CD4-positive, alpha-beta T cell (primary cell): ENCODE measurements at places on chromosomes 12 and 14. TPM values are rescaled to one million over a fixed set of nuclear protein-coding genes. Genes with fewer than 3 reads are reported as not detected.

GRCh38 chr14:68181519-68182326 is 362.1 kb downstream of the RAD51B start:
- H3K4me1 ChIP-seq: no peaks in the 10 kb centered on the region
- H3K36me3 ChIP-seq: no peaks in the 10 kb centered on the region
- no peak overlapping the region for H3K27ac ChIP-seq
- H3K4me3 ChIP-seq: no peak overlapping the region
- no peaks in the 10 kb centered on the region for H3K27me3 ChIP-seq

Gene NYNRIN
- 0.25 TPM for total RNA-seq

DNA sequence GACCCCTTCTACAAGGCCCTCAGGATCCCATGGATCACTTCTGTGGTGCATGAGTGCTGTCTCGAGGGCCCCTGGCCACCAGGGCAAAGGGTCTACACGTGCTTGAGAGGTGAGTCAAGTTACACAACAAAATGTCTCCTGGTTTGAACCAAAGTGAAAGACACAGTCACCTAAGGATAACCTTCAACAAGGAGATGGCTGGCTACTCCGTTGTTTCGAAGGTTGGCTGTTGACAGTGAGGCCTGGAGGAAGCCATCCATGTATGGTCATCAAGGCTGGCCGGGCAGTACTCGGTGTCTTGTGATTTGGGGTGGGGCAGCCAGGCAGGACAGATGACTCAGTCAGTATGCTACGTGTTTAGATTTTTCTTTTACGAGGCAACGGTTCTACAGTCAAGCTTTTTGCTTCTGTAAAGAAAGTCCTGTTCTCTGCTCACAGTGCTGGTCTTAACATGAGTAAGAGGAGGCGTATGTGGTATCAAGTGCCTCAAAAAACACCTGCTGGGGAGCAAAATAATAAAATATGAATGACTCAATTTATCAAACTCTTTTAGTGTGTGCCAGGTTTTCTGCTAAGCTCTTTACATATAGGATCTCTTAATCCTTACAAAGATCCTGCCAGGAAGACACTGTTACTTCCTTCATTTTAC is 18.0 kb upstream of the NT5DC3 start:
- no peaks in the 10 kb centered on the region for H3K27me3 ChIP-seq
- H3K4me3 ChIP-seq: no peak overlapping the region
- no peak for DNase-seq
- H3K27ac ChIP-seq: no peak overlapping the region
- H3K4me1 ChIP-seq: no peaks in the 10 kb centered on the region

Gene ANAPC7
- 18.2 TPM for total RNA-seq

Gene SFSWAP
- 88.7 TPM for total RNA-seq

DNA sequence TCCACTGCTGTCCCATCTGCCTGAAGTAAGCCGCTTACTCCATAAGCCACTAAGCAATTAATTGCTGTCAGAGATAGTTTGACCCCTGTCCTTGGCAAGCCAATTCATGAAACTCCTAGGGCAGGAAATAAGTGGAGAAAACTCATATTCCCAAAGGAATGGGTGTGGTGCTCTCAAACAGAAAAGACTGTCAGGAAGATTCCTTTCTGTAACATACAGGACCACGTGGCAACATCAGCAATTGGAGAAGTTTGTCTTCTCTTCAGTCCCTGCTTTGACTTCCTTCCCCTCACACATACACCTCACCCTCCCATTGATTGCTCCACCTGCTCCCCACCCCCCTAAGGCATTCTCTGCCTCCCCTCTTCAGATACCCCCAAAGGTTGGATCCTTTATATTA is 36.2 kb upstream of the MDM1 start:
- H3K27me3 ChIP-seq: no peaks in the 10 kb centered on the region
- DNase-seq: no peak
- no peak overlapping the region for H3K4me3 ChIP-seq
- no peak overlapping the region for H3K27ac ChIP-seq
- H3K4me1 ChIP-seq: peaks cover 59% of the 10 kb centered on the region
- no peaks in the 10 kb centered on the region for H3K36me3 ChIP-seq

DNA sequence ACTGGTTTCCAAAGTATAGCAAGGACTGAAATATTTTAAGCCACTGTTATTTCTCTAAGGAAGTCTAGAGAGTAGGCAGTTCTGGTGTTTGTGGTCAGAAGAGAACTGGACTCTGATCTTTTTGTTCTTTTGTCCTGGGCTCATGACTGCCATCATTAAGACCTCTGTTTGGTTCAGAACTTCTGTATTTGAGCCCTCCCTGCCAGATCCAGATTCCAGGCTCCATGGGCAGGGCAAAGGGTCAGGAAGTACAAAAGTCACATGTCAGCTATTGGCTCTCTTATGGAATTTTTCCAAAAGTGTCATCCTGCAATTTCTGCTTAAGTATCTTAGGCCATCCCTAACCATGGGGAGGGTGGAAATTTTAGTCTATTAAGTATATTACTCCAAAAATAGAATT is 6.8 kb downstream of the PIWIL1 start:
- H3K27me3 ChIP-seq: peaks cover 10% of the 10 kb centered on the region
- no peak for DNase-seq
- no peak overlapping the region for H3K27ac ChIP-seq
- no peak overlapping the region for H3K4me3 ChIP-seq

DNA sequence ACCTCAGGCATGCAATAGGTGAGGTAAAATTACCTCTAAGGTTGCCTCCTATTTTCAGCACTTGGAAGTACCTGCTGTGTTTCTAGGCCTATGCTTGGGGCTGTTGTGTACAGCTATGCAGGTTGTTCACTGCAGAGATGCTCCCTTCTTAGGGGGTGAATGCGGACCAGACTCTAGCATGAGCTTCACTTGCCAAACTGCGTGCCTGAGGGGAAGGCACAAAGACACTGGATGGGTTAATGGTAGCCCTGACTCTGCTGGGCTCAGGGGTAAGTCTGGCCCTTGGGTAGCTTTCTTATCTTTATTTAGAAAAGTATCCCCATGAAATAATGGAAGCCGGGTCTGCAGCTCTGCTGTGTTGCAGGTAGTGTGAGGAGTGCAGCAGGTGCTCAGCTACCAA is 35.7 kb downstream of the B4GALNT3 start:
- H3K27ac ChIP-seq: no peak overlapping the region
- no peak overlapping the region for H3K4me3 ChIP-seq
- H3K27me3 ChIP-seq: no peaks in the 10 kb centered on the region
- no peak for DNase-seq
- H3K4me1 ChIP-seq: no peaks in the 10 kb centered on the region
- no peaks in the 10 kb centered on the region for H3K36me3 ChIP-seq

Gene GLIPR1L1
- total RNA-seq: not detected

Gene PTPRR
- total RNA-seq: not detected

DNA sequence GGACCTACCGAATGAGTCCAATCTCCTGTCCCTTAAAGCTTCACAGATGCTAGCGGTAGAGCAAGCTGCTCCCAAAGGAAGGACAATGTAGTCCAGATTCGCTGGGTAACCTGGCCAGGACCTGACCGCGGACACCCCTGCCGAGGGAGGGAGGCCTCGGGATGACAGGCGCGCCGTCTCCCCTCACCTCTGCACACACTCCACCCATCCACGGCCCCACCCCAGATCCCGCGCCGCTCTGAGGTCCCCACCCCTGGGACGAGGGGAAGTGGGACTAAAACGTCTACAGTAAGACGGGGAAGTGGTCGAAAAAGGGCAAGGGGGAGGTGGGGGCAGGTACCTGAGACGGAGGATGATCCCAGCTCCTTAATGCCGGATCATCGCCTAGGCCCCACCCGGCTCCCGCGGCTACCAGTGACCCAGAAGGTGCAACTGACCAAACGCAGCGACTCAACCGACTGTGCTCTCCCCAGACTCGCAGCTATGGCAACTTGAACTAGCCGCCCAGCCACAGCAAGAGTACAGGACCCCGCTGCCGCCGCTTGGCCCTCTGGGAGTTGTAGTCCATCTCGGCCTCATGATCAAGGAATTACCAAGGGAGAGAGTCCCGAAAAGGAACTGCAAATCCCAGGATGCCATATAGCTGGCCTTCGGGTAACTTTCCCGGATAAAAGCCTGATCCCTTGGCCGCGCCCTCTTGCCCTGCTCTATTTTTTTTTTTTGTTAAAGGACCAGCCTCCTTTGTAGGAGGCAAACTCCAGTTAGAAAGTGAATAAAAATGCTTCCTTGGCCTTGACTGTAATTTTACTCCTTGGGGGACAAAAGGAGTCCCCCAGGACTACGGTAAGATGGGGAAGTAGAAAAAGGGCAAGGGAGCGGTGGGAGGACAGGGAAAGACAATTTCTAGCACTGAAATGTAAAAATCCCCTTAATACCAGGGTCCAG is at the start of gene CEP128:
Gene CEP128 (minus strand): TSS at position 498 of the 945 bp plus-strand sequence.
- no peaks in the 10 kb centered on the region for H3K36me3 ChIP-seq
- peak within 1 kb of the TSS; percentile 65 for H3K4me3 ChIP-seq
- DNase-seq: peak; percentile 75

- H3K27me3 ChIP-seq: no peaks in the 10 kb centered on the region
- H3K36me3 ChIP-seq: peaks cover 8% of the 10 kb centered on the region
- H3K4me1 ChIP-seq: no peaks in the 10 kb centered on the region
- no peak overlapping the region for H3K27ac ChIP-seq
- DNase-seq: no peak
Observed at GRCh38 chr12:132583736-132584135, 26.6 kb downstream of the LRCOL1 start.

- peaks cover 23% of the 10 kb centered on the region for H3K4me1 ChIP-seq
- H3K27ac ChIP-seq: no peak overlapping the region
- H3K27me3 ChIP-seq: no peaks in the 10 kb centered on the region
- H3K36me3 ChIP-seq: peaks cover 5% of the 10 kb centered on the region
Observed at GRCh38 chr12:132954471-132955048, 1.5 kb downstream of the ZNF605 start.

- H3K4me1 ChIP-seq: no peaks in the 10 kb centered on the region
- H3K36me3 ChIP-seq: no peaks in the 10 kb centered on the region
- H3K4me3 ChIP-seq: no peak overlapping the region
- H3K27ac ChIP-seq: no peak overlapping the region
- no peak for DNase-seq
Observed at GRCh38 chr14:100820957-100821356, 5.0 kb upstream of the MEG3 start.

DNA sequence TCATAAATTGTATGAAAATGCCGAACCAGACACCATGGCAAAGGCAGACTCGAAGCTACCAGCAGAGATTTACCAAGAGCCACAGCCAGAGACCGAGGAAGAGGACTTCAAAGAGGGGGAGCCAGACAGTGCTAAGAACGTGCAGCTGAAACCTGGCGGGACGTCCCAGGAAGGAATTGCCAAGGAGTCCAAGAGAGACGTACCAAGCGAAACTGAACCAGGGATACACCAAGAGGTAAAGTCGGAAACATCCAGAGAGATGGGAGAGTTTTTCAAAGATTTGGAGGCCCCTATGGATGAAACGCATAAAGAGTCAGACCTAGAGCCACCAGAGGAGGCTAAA is 294 bp downstream of the SAMD15 start:
- DNase-seq: no peak
- H3K27me3 ChIP-seq: no peaks in the 10 kb centered on the region
- H3K4me1 ChIP-seq: peaks cover 21% of the 10 kb centered on the region
- H3K27ac ChIP-seq: peak overlapping the region; percentile 67

Gene POLE
- total RNA-seq: 46.1 TPM

Gene CISTR
- not detected for total RNA-seq

GRCh38 chr14:103828315-103828967 is 18.9 kb downstream of the PPP1R13B start:
- H3K4me1 ChIP-seq: no peaks in the 10 kb centered on the region
- no peak for DNase-seq
- no peak overlapping the region for H3K4me3 ChIP-seq
- H3K36me3 ChIP-seq: no peaks in the 10 kb centered on the region

Gene AICDA
- total RNA-seq: not detected

DNA sequence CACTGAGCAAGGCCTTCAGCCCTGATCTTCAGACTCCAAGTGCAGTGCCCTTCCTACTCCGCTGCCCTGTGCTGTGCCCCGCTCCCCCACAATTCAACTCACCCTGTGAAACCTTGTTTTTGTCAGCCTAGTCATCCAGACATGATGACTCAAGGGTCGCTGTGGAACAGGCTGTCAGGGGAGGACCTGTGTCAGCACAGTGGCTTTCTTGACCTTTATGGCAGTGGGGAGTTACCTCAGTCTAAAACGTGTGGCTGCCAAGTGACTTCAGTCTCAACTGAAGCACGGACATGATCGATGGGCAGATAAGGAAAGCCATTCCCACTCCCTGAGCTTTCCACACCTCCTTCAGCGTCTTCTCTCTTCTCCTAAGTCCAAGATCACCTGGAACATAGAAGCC is 16.3 kb upstream of the FLVCR2 start:
- H3K4me3 ChIP-seq: no peak overlapping the region
- H3K4me1 ChIP-seq: peaks cover 37% of the 10 kb centered on the region
- H3K27me3 ChIP-seq: no peaks in the 10 kb centered on the region

- H3K36me3 ChIP-seq: no peaks in the 10 kb centered on the region
- H3K4me1 ChIP-seq: peaks cover 8% of the 10 kb centered on the region
- H3K27ac ChIP-seq: no peak overlapping the region
- no peaks in the 10 kb centered on the region for H3K27me3 ChIP-seq
- H3K4me3 ChIP-seq: no peak overlapping the region
- DNase-seq: no peak
Observed at GRCh38 chr12:94638521-94638920, 11.8 kb downstream of the TMCC3 start.

Gene GOLT1B
- total RNA-seq: 46.3 TPM

GRCh38 chr14:77375164-77375950 is 1.5 kb downstream of the TMED8 start:
- H3K27ac ChIP-seq: no peak overlapping the region
- H3K27me3 ChIP-seq: no peaks in the 10 kb centered on the region
- no peaks in the 10 kb centered on the region for H3K36me3 ChIP-seq
- no peak for DNase-seq
- peak overlapping the region; percentile 78 for H3K4me3 ChIP-seq
- peaks cover 21% of the 10 kb centered on the region for H3K4me1 ChIP-seq

Gene SLC6A13
- total RNA-seq: 0.11 TPM

DNA sequence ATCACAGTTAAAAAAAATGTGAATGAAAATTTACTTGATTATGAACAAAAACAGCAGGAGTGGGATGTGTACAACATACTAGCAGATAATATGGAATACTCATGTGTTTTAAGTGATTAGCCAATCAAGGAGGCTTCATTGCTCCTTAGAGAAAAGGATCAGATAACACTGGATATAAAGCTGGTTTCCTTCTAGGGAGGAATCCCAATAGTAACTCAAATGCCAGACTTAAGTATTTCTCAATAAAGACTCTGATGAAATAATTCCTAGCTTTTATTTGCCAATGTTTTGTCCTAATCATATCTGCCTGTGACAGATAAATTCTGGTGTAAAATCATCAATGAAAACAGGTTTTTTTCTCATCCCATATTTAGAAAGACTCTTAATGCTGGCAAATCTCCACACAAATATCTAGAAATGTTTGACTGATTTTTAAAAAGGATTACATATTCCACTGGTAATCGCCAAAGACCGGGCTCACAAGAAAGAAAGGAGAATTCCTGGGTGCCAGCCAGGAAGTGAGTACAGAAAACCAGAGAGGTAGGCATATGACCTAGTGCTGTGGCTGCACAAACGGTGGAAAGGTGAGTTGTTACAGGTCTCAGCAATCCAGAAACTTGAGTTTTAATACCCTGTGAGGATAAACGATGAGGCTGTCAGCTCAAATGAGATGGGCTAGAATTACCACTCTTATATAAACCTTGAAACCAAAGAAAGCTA is 108.6 kb upstream of the TTC7B start:
- H3K27me3 ChIP-seq: no peaks in the 10 kb centered on the region
- no peaks in the 10 kb centered on the region for H3K4me1 ChIP-seq
- H3K4me3 ChIP-seq: no peak overlapping the region
